ENCODE measurements at places on chromosomes 3 and 15.
A peak's percentile ranks its signal among the peaks of the same experiment; 100 is the strongest.

GRCh38 chr3:138284079-138284478 lies 45.6 kb downstream of the NME9 start:
- DNase-seq: no peak

DNA sequence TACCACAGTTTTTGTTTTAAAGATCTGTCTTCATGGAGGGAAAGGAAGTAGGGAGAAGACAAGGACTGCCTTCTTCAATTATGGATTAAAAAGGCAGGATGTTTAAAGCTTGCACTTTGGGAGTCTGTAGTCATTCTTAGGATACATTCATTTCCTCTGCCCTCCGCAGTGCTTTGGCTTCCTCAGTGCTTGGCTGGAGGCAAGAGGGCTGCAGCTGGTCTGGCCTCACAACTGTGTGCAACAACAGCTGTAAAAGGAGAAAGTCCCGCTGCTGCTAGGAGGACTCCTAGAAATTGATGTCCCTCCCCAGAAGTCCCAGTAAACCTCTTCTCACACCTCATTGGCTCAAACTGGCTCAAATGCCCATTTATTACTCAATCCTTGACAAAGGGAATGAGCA lies 54.4 kb upstream of the PPP2R3A start:
- no peak for DNase-seq

DNA sequence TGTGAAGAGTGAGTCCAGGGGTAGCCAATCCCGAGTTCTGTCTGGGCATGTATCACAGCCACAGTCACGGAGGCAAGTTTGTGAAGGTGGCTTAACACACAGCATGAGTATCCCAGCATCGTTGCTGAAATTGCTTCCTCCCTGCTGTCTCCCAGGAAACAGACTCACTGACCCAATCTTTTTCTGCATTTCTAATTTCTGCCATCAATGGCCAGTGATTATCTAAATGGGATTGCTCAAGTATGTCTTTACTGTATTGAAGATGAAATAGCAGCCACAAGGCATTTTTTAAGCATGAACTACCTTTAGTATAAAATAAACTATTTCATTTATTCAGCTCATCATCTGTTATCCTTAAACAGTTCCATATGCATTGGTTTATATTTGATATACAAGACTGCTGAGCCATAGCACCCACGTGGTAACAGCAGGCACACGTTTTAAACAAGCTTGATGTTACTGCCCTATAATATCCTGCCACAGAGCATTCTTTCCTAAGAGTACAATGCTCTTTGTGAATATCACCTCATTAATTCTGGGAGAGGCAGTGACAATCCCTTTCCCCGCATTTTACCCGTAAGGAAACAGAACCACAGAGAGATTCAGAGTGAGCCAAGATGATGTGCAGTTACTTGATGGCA lies 276.6 kb upstream of the THBS1 start:
- no peak for DNase-seq

GRCh38 chr15:64749999-64750657 lies 25.3 kb downstream of the RBPMS2 start:
- peak; percentile 53 for DNase-seq

- DNase-seq: no peak
Observed at GRCh38 chr3:170953736-170954135, 45.3 kb upstream of the EIF5A2 start.

GRCh38 chr15:72271895-72272212 lies 500 bp downstream of the PARP6 start:
- no peak for DNase-seq

DNA sequence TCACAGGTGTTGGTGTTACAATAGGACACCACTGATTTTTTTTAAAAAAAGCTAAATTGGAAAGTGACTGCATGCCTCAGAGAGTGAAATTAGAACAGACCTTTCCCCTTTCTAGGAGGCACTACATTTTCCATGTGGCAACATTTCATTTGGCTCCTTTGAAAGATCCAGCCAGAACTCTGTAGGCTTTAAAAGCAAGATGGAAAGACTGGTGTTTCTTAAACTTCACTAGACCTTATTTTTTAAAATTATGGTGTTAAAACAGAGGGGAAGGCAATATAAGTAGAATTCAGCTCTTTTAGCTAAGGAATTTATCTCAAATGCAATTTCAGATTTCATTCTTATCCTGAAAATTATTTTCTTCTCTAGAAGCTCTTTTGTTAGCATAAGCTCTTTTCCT lies 317.6 kb upstream of the TGFBR2 start:
- DNase-seq: no peak

GRCh38 chr3:64008487-64009351 lies 14.6 kb downstream of the PSMD6 start:
- DNase-seq: no peak

GRCh38 chr3:51931756-51932155 lies 9.9 kb downstream of the RRP9 start:
- no peak for DNase-seq

GRCh38 chr3:175605851-175606250 lies 746.7 kb downstream of the NAALADL2 start:
- DNase-seq: no peak

DNA sequence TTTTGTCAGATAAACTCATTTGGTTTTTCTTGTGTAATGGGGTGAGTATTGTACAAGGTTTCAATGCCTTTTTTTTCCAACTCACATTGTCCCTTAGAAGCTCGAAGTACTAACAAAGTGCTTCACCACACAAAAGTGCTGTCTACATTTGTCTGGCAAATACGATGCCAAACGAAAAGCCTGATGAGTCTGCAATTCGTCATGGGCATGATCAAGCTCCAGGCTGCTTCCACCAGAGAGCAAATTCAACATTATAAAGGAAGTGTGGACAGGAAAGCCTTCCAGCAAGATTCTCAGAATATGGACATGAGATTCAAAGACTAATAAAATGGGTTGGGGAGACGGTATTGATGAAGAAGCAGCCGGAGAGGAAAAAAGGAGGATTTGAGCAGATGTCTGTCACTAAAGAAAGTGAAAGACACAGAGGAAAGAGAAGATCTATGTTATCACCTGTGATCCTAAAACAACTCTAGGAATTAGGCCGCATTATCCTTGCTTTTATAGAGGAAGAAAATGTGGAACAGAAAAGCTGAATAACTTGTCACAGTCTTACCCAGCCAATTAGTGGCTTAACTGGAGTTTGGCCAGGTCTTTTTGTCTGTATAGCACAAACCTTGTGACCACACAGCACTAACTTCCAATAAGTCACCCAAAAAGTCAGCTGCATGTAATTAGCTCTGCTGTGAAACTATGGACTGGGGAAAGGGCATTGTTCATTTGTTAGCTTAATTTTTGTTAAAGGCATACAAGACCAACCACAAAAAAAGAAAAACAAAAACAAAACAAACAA lies 494.8 kb downstream of the FHIT start:
- no peak for DNase-seq

GRCh38 chr15:79644091-79644490 lies 212.0 kb downstream of the MINAR1 start:
- peak; percentile 44 for DNase-seq

- no peak for DNase-seq
Observed at GRCh38 chr15:57017024-57017423, 98.6 kb downstream of the TCF12 start.

DNA sequence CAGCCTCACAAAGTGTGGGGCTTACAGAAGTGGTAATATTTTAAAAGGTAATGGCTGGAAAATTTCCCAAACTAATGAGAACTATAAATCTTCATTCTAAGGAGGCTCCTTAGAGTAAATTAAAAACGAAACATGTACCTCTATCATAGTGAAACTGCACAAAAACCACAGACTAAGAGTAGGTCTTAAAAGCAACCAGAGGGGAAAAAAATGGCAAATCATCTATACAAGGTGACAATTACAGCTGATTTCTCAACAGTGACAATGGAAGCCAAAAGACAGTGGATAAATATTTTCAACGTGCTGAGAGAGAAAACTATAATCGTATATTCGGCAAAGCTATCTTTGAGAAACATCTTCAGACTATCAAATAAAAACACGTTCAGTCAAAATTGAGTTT lies 20.6 kb downstream of the HEG1 start:
- no peak for DNase-seq

GRCh38 chr3:102189541-102189940 lies 245.3 kb upstream of the ZPLD1 start:
- no peak for DNase-seq

DNA sequence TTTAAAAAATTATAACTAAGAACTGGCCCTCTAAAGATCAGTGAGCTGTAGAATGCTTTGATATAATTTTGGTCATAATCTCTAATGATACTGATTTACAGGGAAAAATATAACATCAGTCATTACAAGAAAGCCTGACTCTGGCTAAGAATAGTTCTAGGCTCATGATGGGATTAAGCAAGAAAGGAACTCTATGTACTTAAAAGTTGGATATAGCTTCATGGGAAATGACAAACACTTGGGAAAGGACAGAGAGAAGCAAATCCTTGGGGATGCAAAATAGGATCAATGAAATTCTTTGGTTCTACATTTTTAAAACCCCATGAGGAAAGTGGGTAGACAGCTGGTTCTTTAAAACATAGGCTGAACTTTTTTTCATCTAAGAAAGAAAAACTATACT lies 472.7 kb upstream of the NR2F2 start:
- peak; percentile 63 for DNase-seq

DNA sequence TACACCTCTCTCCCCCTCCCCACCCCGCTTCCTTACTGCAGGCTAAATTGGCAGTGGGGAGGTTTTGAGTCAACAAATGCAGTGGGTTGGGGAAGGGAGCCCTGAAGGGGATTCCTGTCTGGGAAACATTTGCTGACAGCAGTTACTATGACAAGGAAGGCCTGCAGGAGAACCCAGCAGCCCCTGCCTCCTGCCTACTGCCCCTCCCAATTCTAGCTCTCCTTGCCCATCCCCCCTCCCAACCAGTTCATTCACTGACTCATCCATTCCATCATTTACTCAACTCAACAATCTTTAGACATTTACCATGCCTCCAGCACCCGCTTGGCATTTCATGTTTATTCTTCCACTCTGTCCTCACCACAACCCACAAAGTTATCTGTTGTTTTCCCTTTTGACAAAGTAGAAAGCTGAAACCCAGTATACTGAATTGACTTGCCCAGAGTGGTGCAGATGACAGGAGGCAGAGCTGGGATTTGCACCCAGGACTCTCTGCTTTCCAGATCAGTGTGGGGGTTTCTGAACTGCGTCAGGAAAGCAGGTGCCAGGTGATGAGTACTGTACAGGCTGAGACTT lies 75.0 kb downstream of the MAGEF1 start:
- peak; percentile 96 for DNase-seq

- no peak for DNase-seq
Observed at GRCh38 chr3:30006111-30006510, 600.3 kb upstream of the TGFBR2 start.

DNA sequence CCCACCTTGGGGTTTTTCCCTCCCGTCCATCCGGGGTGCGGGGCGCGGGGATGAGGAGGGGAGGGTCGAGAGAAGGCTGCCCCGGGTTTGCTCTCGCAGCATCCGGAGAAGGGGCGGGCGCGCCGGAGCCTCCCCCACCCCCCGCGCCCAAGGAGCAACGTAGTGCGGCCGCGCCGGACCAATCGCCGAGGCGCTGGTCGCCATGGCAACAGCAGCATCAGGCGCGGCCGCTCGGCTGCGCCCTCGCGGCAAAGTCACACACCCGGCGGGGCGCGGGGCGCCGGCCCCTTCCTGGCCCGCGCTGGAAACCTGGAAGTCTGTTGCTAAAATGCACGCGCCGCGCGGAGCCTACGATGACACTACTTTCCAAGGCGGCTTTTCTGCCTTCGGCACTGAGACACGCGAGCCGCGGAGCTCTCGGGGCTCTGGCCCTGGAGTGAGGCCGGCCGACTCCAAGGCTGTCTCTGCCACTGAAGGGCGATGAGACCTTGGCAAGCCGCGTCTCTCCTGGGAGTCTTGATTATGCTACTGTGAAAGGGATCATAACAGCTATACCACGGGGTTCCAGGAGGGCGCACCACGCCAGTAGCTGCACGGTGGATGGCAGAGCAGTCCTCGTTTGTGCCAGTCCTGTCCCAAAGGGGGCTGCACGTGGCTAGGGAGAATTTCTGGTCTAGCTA lies at the start of gene IQSEC1:
TSS of gene IQSEC1 (minus strand) at position 104 of the 680 bp plus-strand sequence. CDS start 415 bp downstream, outside the sequence.
- no peak for DNase-seq

DNA sequence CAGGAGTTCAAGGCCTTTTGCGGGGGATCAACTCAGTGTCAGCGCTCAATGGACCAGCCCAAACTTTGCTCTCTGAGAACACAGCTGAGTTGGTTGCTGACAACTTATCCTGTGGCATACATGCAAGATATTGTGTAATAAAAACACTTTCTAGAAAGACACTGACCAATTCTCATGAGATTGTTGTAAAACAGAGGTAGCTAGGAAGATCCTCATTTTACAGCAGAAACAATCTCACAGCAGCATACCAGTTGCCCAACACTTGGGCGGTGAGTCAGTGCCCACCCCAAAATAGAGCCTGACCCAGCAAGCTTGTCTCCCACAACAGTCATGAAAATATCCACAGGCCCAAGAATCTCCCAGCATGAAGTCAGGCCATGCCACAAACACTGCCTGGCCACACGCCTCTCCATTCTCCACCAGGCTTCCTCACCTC lies 18.2 kb downstream of the KLHL6 start:
- peak; percentile 97 for DNase-seq

DNA sequence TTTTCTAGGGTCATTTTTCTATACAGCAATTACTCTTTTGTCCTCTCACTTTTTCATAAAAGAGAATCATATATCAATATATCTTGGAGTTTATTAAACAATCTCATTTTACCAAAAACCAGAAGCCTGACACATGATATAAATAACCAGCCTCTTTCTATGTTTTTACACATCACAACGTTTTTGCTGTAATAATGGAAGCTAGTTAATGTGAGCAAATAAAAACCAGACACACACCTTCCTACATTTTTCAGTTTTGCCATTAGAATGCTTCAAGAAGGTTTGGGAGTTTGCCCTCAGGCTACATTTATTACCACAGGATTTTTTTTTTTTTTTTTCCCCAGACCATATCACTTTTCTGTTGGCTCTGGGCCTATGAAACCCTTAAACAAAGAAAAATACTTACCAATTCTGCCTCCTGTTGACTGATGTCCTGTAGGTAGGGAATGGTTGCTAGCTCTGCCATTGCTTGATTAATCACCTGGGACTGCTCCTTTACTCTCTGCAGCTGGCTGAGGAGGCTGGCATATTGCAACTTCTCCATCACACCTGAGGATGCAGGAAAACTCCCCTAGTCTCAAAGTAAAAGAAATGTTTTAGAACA lies 165.5 kb downstream of the ECT2 start:
- DNase-seq: no peak

- DNase-seq: no peak
Observed at GRCh38 chr3:120446891-120447668, 3.7 kb downstream of the FSTL1 start.

DNA sequence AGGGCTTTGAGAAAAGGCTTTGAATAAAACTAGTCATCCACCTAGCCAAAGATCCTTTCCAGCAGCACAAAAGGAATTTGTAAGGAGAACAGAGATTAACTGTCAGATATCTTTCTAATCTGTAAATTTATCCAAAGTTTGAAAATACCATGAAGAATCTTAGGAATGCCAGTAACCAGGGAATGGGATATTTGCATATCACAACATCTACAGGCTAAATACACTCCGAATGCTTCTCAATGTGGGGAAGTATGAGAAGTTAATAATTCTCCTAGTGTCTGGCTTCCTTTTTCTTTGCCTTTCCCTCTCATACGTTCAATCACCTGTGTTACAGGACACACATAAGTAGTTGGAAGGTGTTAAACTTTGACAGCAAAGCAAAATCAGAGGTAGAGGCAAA lies 7.8 kb downstream of the ANAPC13 start:
- peak; percentile 58 for DNase-seq

- DNase-seq: no peak
Observed at GRCh38 chr3:67788396-67788795, 134.0 kb upstream of the SUCLG2 start.

GRCh38 chr15:58762731-58763130 lies 8.4 kb upstream of the MINDY2 start:
- no peak for DNase-seq
